ENCODE measurements at places on chromosomes 1 and 21.

DNA sequence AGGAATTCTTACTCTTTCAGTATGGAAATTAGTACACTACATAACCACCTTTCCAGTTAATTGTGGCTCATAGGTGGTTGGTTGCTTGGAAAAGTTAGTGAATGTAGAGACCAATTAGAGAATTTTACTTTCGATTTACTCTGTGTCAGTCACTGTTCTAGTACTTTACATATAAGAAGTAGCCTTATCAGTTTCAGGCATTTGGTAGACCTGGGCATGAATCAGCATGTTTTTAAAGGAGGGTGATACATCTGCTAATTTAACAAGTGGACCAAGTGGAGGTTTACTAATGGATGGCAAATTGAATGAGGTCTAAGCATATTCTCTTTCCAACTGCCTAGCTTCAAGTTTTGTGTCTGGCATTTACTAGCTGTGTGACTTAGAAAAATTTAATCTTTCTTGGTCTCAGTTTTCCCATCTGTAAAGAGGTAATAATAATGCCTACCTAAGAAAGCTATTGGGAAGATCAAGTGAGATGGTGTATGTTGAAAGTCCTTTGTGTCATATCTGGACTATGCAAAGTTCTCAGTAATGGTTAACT, 1158.6 kb downstream of the PLA2G4A start:
- peak; percentile 15 for DNase-seq

GRCh38 chr1:55612988-55613387, 397.8 kb upstream of the USP24 start:
- DNase-seq: no peak

- no peak for DNase-seq
Observed at GRCh38 chr1:41864471-41865040, 54.2 kb downstream of the HIVEP3 start.

DNA sequence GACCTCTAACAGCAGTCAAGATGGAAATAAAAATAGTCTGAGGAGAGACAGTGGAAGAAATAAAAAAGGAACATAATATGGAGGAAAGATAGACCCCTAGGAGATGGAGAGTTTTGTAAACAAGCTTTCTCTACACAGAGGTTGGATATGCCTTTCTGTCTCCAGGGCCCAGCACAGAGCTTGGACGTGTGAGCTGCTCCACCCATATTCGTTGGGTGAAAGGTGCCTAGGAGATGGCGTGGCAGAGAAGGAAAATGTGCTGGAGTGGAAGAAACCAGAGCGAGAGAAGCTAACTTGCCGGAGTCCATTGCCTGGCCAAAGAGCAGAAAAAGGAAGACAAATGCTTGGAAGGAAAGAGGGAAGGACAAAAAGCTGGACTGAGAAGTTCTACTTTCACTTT, 78.3 kb upstream of the LMO4 start:
- DNase-seq: no peak

GRCh38 chr1:4564051-4564450, 90.4 kb upstream of the AJAP1 start:
- DNase-seq: no peak

DNA sequence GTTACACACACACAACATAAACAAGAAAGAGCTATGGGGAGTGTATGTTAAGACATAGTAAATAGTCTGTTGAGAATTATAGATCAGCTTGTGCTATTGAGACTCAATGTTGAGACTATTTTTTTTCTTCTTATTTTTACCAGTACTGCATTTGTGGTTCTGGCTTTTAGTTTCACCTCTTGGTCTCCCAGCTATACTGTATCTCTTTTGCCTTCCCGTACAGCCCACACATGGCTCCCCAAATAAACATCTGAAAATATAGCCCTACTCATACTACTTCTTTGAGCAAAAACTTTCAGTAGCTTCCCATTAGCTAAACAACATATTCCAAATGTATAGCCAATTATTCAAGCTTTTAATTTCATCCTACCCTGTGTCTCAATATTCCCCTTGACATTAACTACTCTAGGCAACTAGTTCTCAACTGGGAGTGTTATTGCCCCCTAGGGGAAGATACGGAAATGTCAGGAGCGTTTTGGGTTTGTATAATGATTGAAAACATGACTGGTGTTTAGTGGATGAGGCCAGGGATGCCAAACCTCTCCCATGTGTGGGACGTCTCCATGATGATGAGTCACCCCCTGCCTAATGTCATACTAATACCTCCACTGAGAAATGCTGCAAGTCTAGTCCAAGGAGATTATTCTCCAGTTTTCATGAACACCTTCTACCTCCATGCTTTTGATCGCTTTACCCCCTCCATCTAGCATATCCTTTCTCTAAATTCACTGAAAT, 6.8 kb downstream of the RPE65 start:
- DNase-seq: peak; percentile 6

GRCh38 chr21:32135401-32136363, 143.2 kb downstream of the MIS18A start:
- DNase-seq: peak; percentile 56

DNA sequence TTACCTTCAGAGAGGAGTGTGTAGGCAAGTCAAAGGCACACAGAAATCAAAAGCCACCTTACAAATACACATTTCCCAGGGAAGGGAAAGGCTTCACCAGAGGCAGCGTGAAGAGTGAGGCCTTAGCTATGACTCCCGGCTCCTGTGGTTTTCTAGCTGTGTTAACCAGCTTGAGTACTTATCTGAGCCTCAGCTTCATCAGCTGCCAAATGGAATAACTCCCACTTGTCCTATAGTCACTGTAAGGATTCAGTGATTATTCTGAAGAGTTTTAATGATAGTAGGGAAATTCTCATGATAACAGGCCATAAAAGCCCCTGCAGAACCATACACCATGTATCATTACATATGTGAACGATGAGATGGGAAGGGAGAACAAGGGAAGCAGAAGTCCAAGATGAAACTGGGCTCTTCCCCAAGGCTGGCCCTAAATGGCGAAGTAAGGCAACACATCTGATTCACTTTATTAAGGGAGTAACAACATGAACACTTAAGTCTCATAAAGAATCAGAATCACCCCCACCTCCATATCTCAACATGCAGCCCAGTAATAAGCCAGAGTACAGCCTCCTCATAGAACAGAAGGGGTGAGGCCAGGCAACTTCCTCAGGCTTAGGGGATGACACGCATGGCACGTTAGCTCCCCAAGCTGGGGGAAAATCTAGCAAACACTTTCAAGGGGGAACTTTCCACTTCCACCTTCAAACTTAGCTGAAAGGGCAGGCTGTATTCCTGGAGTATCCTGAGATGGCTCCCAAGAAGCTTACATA, 63.7 kb downstream of the SLC66A1 start:
- no peak for DNase-seq

DNA sequence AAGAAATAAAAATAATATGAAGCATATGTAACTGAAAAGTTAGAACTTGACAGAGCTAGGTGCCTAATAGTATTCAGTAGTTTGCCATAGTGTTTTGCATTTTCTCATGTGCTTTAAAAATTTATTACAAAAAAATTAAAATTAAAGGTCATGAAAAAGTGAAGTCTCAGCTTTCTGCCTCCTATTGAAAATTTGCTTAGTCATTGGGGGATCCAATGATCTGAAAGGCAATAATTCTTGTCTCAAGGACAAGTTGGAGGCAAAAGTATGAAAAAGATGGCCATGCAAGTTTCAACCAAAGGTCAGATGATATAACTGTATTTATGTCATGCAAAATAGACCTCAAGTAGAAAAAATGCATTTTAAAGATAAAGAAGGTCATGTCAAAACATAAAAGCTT, 140.7 kb downstream of the DUSP10 start:
- DNase-seq: no peak

GRCh38 chr1:221740993-221741702, 741 bp downstream of the DUSP10 start:
- no peak for DNase-seq

GRCh38 chr21:44898851-44899767, 21.6 kb downstream of the ITGB2 start:
- DNase-seq: no peak

- no peak for DNase-seq
Observed at GRCh38 chr21:22277341-22277740, 1279.1 kb downstream of the NCAM2 start.

- DNase-seq: no peak
Observed at GRCh38 chr1:228000416-228000815, 6.4 kb upstream of the WNT3A start.

DNA sequence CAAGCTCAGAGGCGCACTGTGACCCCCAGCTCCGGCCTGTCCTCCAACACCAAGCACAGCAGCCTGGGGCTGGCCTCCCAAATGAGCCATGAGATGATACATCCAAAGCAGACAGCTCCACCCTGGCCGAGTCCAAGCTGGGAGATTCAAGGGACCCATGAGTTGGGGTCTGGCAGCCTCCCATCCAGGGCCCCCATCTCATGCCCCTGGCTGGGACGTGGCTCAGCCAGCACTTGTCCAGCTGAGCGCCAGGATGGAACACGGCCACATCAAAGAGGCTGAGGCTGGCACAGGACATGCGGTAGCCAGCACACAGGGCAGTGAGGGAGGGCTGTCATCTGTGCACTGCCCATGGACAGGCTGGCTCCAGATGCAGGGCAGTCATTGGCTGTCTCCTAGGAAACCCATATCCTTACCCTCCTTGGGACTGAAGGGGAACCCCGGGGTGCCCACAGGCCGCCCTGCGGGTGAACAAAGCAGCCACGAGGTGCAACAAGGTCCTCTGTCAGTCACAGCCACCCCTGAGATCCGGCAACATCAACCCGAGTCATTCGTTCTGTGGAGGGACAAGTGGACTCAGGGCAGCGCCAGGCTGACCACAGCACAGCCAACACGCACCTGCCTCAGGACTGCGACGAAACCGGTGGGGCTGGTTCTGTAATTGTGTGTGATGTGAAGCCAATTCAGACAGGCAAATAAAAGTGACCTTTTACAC, 29.1 kb downstream of the SLC19A1 start:
- no peak for DNase-seq

DNA sequence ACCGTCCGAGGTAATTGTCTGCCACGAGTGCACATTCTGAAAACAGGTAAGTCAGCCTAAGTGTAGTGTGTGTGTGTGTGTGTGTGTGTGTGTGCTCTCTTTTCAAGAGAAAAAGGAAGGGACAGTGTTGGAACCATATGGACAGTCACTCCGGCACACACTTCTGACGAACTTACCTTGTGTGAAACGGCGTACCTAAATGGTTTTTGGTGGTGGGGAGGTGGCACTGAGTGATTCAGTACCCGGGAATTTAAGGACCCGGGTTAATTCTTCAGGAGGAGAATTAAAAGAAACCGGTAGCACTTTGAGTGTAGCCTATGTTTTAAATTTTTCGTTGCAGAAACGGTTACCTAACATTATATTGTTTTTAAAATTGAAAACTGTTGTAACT, 286 bp downstream of the ODR4 start:
- no peak for DNase-seq

DNA sequence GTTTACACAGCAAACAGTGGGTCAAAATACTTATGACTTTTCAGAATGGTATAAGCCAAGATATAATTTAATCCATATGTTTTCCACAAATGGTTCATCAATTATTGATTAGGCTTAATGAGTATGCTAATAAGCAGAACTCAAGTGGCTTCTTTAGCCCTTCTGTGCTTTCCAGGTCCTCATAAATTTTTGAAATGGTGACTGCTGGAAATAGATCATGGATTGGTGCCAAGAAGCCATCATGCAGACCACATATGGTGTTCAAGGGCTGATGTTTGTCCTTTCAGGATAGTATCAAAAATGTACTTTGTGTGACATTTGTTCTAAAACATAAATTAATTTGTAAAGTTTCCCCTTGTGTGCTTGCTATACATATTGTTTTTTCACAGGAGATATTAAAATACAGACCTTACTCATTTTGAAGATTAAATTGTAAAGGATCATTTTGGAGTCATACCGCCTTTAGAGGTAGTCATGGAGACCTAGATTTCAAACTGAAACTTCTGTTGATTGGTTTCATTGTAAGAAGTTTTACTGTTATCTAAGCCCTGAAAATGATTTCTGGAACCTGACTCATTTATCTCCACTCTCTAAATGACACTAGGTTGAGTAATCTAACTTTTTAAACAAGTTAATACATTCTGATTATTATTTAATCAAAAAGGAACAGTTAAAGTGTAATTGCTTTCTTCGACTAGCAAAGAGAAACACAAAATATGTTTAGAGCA, 507.9 kb downstream of the PLA2G4A start:
- DNase-seq: no peak

- DNase-seq: no peak
Observed at GRCh38 chr1:81498471-81499462, 302.0 kb upstream of the ADGRL2 start.

DNA sequence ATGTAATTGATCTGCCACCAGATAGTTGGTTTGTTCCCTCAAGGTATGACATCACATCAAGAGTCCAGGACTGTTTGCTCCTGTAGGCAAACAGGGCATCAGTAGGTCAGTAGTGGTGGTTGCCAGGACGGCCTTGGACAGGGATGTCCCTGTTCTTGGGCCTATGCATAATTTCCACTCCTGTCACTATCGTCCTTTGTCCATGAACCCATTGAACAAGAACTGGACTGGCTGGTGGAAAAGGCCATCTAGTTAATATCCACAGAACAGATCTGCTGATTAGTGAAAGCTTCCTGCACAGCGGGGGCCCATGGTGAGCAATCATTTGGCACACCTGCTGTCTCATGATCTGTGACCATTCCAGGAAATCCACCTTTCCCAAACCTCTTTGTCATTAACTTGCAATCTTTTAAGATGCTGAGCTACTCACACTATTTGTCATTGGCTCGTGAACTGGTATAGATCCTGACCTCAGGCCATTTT, 12.4 kb upstream of the BSDC1 start:
- DNase-seq: no peak

- no peak for DNase-seq
Observed at GRCh38 chr1:60281360-60281932, 207.9 kb upstream of the C1orf87 start.

DNA sequence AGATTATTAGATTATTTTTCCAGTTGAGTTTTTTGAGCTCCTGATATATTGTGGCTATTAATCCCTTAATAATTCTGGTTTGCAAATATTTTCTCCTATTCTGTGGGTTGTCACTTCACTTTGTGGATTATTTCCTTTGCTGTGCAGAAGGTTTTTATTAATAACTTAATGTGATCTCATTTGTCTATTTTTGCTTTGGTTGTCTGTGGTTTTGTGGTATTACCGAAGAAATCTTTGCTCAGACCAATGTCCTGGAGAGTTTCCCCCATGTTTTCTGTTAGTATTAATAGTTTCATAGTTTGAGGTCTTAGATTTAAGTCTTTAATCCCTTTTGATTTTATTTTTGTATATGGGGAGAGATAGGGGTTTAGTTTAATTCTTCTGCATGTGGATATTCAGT, 7.1 kb upstream of the TBX19 start:
- no peak for DNase-seq

- no peak for DNase-seq
Observed at GRCh38 chr1:209403921-209404320, 179.6 kb upstream of the CAMK1G start.
